Activated naive CD4-positive, alpha-beta T cell treated with Interleukin-2 at 50 U/mL for 16 hours (primary cell): ENCODE measurements at places on chromosomes 16 and 17.

DNA sequence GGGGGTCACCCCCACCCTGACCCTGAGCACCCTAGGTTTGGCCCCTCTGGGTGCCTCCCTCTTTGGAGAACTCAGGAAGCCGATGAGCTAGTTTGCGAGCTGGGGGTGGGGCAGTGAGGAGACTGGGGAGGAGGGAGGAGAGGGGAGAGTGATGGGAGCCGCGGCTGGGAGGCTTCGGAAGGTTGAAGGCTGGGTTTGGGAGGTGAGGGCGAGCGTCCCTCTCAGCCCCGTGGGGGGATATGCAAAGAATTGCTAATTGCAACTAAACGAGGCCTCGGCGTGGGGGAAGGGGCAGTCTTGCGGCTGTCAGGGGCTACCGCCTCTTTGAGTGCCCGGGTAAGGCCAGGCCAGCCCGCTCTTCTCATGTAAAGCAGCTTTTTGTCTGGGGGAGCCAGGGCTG lies 17.6 kb upstream of the FZD2 start:
- no peak for DNase-seq

GRCh38 chr17:55168958-55169687 lies 95.6 kb upstream of the HLF start:
- no peak for DNase-seq

- no peak for DNase-seq
These were observed 35.4 kb upstream of the CDH15 start for GRCh38 chr16:89135971-89136765.

DNA sequence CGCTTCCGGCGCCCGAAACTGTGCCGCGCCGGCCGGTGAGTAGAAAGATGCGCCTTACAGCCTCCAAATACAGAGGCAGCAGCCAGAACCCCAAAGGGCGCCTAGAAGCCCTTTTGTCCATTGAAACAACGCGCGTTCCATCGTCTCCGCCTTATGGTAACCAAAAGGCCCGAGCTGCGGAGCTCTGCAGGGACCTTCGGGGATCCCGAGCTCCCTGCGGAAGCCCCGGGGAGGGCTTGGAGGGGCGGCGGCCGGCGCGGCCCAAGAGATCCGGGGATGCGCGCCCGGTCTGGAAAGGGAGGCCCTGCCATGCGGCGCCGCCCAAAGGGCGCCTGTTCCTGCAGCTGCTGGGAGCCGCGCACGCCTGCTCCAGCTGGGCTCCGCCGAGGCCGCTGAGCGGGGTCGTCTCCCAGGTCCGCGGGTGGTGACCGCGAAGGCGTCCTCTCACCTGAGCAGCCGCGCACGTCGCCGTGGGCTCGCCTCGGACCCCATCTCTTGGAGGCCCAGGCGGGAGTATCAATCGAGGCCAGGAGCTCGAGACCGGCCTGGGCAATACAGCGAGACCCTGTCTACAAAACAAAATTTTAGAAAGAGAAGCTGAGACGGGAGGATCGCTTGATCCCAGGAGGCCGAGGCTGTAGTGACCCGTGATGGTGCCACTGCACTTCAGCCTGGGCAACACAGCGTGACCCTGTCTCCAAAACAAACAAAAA lies 742 bp upstream of the FBXO31 start:
- DNase-seq: no peak

DNA sequence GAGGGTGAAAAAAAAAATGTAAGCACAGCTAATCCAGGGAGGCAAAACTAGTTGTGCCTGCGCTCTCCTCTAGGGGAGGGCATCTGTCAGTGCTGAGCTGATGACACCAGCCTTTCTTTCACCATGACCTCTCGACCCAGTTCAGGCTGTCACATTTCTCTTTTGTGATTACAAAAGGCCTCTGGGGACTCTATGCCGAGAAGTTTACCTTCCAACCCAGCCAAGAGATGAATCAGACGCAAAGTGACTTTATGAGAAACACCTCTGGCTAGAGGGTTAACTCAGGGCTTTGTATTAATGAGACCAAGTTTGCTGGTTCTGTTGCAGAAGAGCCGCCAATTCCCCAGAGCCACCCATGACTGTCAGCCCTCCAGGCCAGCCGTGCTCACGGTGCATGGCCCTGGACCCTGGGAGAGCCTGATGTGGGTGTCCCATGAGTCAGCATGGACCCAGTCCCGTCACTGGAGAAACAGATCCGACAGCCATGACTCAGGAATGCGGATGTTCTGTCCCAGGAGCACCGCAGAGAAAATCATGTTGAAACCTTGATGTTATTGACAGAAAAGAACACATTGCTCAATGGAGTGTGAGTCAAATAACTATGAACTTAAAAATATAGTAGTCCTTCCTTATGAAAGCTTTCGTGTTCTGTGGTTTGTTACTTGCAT lies 437.2 kb downstream of the HS3ST3B1 start:
- DNase-seq: no peak
